ENCODE measurements at places on chromosomes 3 and 15.

DNA sequence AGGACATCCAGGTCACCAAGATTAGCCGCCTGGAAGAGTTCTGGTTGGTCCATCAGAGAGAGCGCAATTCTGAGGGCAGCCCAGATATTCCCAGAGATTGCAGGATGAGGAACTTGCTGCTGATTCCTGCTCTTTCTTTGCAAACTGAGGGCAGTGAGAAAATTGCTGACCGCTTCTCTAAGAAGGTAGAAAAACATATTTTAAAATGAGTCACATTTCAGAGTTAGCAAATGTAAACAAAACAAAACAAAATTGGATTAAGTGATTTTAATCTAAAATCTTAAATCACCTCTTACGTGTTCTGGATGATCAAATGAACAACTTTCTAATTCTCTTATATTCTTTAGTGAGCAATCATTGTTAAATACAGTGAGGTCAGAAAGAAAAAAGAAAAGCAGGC is 149.0 kb downstream of the USP13 start:
- DNase-seq = no peak

- no peak for DNase-seq
Measured at GRCh38 chr15:67652586-67652985, 110.1 kb downstream of the MAP2K5 start.

GRCh38 chr3:45258317-45258716 is 32.2 kb upstream of the TMEM158 start:
- DNase-seq = no peak

- DNase-seq = peak; percentile 56
Measured at GRCh38 chr3:10017636-10018292, 8.5 kb upstream of the FANCD2 start.

- no peak for DNase-seq
Measured at GRCh38 chr3:40417845-40418543, 31.0 kb downstream of the ENTPD3 start.

- DNase-seq = no peak
Measured at GRCh38 chr3:149830902-149831301, 17.9 kb downstream of the RNF13 start.

DNA sequence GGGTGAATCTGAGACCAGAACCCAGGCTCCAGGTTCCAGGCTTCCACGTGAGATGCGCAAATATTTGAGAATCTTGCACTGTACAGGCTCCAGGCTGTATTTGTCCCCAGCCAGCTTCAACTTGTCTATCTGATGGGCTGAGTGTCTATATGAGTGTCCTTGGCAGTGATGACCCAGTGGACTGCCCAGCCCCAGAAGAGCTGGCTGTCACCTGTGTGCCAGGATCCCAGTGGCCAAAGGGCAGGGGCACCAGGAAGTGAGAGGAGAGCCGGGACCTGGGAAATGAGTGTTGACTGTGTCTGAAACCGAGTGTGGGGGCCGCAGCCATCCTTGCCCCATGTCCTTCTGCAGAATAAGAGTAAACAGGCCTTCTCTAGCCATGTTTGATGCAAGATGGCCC is 10.4 kb downstream of the FAH start:
- no peak for DNase-seq

DNA sequence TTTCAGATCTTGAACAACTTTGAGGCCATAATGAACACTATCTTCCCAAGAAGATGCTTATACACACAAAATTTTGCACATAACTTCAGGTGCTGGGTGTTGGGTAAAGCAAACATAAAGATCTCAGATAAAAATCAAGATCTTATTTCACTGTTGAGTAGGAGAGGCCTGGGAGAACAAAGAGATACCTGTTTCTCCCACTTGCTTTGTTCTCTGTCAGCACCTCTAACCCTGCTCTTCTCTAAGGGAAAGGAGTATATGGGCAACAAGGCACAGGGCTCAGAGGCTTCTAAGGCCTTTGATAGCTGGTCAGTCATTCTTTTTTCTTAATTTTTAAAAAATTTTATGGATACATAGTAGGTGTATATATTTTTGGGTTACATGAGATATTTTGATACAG is 3.6 kb upstream of the GK5 start:
- no peak for DNase-seq

DNA sequence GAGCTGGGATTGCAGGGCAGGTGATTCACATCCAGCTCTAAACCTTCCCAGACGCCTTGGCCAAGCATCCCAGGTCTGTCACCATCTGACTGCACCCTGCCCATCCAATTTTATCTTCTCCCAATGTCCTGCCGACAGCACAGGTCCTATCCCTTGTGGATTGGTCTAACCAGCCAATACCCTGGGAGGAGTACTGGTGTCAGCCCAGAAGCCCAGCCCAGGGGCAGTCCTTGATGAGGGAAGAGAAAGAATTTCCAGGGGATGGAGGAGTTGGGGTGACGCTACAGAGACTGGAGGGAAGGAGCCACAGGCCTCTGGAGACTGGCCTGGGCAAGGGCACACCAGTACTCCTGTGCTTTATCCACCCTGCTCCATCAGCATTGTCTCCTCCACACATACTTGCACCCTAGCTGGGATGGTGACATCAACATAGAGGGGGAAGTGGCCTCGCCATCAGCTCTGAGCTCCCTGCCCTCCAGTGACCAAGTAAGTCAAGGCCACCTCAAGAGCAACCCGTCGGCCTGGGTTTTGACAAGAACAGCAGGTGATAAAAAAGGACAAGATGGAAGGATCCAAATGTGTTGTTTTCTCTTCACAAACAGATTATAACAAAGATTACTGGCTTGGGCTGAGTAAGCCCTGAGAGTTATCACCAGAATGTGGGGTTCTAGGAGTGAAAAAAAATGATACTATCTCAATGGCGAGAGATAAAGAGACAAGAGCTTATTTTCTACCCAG is 114.6 kb downstream of the AQP9 start:
- DNase-seq = no peak

GRCh38 chr3:184579513-184579912 is 17.9 kb downstream of the EPHB3 start:
- no peak for DNase-seq

DNA sequence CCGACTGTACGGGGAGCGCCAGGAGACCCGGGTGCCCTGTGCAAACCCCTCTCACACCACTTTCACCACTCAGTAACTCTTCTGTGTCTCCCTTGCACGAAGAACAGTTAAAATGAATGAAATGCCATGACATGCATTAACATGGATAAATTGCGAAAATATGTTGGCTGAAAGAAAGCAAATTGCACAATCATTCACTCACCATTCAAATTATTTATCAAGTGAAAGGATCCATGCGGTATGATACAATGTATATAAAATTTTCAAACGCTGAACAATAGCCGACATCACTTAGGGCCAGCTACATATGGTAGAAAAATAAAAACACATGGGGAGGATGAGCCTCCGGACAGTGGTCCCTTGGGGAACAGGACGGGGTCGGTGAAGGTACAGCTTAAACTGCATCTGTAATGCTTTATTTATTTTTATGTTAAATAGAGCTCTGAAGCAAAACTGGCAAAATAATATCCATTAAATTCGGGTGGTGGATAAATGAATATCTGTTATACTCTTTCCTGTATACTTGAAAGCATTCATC is 45.9 kb downstream of the SLC12A8 start:
- DNase-seq = no peak

- DNase-seq = no peak
Measured at GRCh38 chr3:139263798-139264197, 80.0 kb upstream of the MRPS22 start.

DNA sequence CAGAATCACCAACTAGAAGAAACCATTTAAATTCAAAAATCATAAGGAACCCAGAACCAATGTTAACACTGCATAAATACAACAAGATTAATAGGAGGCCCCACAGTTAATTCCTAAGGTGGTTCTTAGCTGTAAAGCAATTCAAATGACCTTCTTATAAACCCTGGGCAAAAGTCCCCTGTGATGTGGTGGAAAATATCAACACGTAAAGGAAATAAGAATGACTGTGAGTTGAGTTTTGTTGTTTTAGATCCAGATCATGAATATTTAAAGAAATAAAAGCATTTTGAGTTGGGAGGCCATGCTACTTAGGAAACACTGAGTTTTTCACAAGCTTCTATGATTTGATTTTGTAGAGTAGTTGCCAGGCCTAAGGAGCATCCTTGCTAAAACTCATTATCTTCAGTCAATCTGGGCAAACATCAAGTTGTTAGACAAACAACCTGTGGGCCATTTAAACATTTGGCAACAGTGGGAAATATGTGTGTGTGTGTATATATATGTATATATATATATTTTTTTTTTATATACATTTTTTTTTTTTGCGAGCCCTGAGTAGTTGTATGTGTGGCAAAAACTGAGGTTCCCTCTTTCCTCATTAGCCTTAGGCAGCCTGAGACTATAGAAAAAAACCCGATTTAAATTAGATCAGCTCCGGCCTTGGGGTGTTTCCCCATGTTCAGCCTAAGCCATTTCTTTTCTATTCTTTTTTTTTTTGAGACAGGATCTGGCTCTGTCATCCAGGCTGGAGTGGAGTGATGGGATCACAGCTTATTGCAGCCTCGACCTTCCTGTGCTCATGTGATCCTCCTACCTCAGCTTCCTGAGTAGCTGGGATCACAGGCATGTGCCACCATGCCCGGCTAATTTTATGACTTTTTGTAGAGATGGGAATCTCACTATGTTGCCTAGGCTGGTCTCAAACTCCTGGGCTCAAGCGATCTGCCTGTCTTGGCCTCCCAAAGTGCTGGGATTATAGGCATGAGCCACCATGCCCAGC is 8.0 kb upstream of the PXK start:
- no peak for DNase-seq

- DNase-seq = peak; percentile 44
Measured at GRCh38 chr3:129045675-129046036, 14.9 kb upstream of the GP9 start.

DNA sequence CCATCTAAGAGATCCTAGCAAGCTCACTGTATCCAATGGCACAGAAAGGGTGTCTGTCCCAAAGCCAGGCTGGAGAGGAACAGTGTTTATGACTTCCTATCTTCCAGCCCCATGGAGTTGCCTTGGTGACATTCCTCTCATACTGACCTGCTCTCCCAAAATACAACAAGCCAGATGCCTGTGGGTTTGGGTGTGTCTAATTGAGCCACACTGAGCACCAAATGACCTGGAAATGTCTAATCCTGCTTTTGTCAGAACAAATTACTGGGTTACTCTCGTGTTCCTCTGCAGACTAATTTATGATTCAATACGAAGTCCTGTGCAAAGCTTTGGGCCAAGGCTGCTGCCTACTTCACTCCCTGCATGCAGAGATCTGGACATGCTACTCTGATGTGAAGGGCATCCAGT is 98.1 kb upstream of the STRIT1 start:
- no peak for DNase-seq

DNA sequence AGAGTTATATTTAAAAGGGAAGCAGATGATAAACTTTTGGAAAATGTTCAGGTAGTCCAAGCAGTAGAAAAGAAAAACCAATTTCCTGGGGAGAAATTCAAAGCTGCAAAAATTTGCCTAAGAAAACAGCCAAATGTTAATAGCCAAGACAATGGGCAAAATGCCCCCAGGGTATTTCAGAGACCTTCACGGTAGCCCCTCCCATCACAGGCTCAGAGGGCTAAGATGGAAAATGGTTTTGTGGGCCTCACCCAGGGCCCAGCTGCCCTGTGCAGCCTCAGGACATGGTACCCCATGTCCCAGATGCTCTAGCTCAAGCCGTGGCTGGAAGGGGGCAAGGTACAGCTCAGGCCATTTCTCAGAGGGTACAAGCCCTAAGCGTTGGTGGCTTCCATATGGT is 391.0 kb downstream of the ZIC4 start:
- DNase-seq = no peak

DNA sequence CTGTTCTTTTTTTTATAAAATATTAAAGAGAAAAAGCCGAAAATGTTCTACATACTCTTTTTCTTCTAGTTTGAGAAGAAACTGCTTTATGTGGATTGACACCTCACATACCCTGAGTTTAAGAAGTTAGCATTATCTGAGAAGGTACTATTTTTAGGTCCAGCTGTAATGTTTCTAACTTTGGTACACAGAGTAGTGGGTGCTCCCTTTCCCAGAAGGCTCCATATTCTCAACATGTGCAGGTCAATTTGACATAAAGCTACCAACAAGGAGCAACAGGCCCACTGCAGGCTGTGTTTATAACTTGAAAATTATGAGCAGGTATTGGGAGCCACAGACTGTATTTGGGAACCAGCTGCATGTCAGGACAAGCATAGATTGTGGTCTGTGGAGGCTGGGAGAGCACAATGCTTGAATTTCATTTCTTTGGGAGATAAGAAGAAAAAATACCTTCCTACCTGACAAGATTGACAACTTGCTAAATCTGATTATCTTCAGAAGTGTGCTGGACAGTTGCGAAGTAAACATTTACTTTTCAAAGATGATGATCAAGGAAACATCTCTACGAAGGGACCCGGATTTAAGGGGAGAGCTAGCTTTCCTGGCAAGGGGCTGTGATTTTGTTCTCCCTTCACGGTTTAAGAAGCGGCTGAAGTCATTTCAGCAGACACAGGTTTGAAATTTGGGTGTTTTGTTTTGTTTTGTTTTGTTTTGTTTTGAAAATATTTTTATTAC is 57.2 kb downstream of the PPP2R3A start:
- no peak for DNase-seq

GRCh38 chr3:152719264-152719663 is 115.7 kb upstream of the P2RY1 start:
- no peak for DNase-seq

DNA sequence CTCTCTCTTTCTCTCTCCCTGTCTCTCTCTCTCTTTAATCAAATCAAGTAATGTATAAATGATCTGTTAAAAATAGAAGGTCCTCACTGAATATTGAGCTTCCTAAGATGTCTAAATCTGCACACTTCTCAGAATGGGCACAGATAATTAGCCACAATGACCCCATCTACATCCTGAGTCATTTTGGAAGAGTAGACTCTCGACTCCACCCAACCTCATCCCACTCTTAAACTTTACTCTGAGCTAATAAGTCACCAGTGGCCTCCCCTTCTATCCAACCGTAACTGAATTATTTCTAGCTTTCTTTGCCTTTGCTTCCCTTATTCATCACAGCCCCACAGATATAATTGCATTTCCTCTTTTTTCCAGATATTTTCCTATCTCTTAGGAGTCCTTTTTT is 326.5 kb upstream of the ZNF717 start:
- DNase-seq = no peak

- no peak for DNase-seq
Measured at GRCh38 chr15:40067921-40068624, 29.1 kb upstream of the SRP14 start.

DNA sequence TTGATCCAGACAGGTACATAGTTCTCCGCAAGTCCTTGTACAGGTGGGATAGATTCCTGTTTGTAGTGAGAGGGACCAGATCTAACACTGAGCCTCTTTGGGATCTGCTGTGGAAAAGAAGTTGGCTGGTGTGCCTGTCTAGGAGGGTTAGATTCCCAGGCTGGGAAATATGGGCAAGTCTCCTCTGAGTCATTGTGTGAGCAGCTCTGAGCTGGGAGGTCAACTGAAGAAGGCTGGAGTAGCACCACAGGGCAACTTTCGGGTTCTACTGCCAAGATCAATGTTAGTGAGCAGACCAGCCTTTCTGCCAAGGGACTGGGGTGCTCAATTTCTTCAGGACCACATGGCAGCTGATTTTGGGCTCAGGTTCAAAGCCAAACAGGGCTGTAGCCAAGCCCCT is 33.4 kb downstream of the CLDN1 start:
- no peak for DNase-seq
